GM13976 (cell line): ENCODE measurements at places on chromosomes 6 and 20.

DNA sequence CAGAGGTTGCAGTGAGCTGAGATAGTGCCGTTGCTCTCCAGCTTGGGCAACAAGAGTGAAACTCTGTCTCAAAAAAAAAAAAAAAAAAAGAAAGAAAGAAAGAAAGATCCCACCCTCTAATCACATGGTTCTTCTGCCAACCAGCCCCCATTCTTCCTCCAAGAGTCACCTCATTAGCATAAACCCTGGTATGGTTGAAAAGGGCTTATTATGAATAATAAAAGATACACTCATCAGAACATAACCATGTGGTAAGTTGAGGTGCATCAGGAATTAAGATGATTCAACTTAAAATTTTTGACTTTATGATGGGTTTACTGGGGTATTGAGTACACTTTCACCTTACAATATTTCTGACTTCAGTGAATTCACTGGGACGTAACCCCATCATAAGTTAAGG lies 793 bp upstream of the TRIM40 start:
- DNase-seq = no peak

- peak; percentile 63 for DNase-seq
Observed at GRCh38 chr20:23366384-23366783, 4.4 kb downstream of the GZF1 start.

- DNase-seq = no peak
Observed at GRCh38 chr6:139129284-139129683, 5.6 kb upstream of the HECA start.

DNA sequence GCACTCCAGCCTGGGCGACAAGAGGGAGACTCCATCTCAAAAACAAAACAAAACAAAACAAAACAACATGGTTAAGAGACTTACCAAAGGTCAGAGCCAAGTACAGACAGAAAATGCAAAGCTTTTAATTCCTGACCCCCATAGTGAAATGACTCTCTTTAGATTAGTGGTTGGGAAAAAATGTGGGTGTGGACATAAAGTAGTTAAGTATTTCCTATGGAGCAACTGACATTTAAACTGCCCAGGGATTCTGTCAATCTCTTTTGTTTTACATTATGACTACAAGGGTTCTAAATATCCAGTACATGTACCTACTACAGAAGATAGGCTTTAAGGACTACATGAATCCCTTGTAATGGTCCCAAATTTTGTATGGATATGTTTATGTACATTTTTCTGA lies 75.1 kb downstream of the IRAK1BP1 start:
- DNase-seq = no peak

GRCh38 chr6:170039156-170040114 lies 251.4 kb downstream of the DLL1 start:
- no peak for DNase-seq

DNA sequence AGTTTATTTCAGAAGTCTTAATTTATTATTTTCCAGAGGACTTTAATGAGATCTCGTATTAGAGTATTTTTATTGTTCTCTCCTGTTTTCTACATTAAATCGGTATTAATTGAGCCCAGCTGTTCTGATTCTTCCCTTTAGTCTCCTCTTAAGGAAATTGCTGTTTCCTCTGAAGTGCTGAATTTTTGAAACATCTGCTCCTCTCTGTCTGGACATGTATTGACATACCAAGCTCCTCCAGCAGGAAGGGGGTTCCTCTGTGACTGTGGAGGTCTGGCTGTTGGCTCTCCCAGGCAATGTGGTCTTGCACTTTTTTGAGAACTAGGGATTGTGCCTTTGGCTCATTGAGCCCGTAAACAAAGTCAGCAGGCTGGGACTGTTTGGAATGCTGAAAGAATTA lies 74.9 kb downstream of the MAP3K4 start:
- DNase-seq = no peak

- no peak for DNase-seq
Observed at GRCh38 chr20:13515291-13515690, 123.4 kb downstream of the TASP1 start.

- DNase-seq = no peak
Observed at GRCh38 chr6:149939909-149940671, 1.7 kb upstream of the ULBP2 start.

DNA sequence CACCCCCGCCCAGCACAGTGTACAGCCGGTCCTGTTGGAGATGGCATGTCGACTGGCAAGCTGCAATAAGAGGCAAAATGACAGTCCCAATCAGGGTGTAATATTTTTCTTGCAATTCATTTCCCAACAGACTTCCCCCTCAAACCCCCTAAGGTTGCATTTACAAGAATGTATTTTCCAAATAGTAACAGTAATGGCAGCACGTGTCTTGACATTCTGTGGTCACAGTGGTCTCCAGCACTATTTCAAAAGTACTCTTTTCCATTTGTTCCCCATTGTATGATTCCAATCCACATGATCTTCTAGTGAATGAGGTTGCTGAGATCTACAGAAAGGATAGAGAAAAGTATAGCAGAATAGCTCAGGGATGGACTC lies 97.8 kb upstream of the CARMIL1 start:
- DNase-seq = no peak

GRCh38 chr20:25399037-25399430 lies 8.4 kb upstream of the ABHD12 start:
- DNase-seq = peak; percentile 56

DNA sequence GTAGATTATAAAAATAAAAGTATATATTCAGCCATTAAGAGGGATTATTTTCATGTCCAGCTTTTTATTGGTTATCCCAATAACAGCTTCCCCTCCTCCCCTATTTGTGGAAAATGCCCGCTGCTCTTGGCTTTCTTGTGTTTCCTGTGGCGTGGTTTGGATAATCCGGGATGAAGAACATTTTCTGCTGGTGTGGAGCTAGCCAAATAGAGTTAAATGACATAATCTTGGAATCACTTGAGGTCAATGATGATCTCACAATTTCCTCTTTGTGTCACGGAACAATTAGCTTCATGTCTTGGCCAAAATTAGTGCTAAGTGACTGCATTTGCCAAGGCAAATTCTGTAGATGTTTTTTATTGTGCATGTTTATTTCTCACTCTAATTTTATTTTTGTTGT lies 394.0 kb downstream of the LAMA2 start:
- DNase-seq = no peak

DNA sequence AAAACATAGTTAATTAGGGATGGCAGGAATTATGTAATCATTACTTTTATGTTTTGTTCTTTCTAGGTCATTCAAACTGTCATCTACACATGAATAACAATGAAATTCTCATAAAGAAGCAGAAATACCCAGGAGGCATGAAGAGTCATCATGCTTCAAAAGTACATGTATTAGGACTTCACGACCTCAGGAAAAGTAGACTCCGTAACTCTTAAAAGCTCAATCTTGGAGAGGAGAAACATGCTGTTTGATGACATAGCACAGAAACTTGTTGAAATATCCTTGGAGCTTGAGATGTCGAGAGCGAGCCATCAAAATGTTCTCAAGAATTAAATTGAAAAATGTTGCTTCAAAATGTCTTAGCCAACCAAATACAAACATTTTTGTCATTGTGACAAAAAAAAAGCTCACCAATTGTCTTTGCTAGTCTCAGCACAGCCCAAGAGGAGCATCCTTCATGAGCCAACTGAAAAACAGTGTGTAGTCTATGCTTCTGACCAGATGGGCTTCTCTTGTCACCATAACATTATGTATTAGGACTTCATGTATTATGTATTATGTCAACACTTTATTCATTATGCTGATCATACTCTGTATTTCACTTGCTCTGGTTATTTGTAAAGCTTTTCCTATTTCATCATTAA lies 28.2 kb upstream of the ANKEF1 start:
- DNase-seq = no peak

- no peak for DNase-seq
Observed at GRCh38 chr6:159879856-159880255, 10.9 kb upstream of the MAS1 start.

GRCh38 chr6:36245572-36246061 lies 24.2 kb upstream of the PNPLA1 start:
- no peak for DNase-seq

DNA sequence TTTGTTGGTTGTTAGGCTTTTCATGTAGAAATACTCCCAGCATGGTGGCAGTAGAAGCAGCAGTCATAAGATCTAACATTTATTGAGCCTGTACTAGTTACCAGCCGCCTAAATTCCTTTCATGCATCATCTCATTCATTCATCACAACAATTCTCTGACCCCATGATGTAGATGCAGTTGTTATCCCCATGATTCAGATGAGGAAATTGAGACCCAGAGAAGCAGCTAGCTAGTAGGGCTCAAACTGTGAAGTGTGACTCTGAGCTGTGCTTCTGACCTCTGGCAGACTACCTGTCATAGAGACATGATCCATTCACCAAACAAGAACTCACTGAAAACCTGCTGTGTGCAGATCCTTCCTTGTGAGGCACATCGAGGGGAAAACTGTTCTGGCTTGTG lies 16.9 kb downstream of the RREB1 start:
- DNase-seq = no peak

- DNase-seq = no peak
Observed at GRCh38 chr20:19056909-19057308, 155.5 kb upstream of the SLC24A3 start.
